ENCODE measurements at places on chromosomes 3 and 15. TPM values are rescaled to one million over a fixed set of nuclear protein-coding genes. Genes with fewer than 3 reads are reported as not detected.

Gene KNG1
- total RNA-seq: not detected

Gene BCL2A1
- total RNA-seq: not detected

Gene OR5K4
- total RNA-seq: not detected

Gene IL5RA
- not detected for total RNA-seq

Gene AMT
- 0.39 TPM for total RNA-seq

Gene TLR9
- not detected for total RNA-seq

Gene SERINC4
- not detected for total RNA-seq

Gene PLA2G4F
- total RNA-seq: not detected

Gene RSRC1
- 25.5 TPM for total RNA-seq

Gene ILDR1
- total RNA-seq: not detected

Gene SCAMP5
- 0.83 TPM for total RNA-seq

Gene GOLGA8G
- not detected for total RNA-seq

Gene ASB14
- not detected for total RNA-seq

Gene HMCES
- total RNA-seq: 10.1 TPM

Gene HTR3E
- not detected for total RNA-seq

Gene SAMMSON
- not detected for total RNA-seq
